ENCODE measurements at places on chromosomes 11 and 22.

- no peak for DNase-seq
Measured at GRCh38 chr11:28086569-28086968, 21.4 kb downstream of the KIF18A start.

- DNase-seq: no peak
Measured at GRCh38 chr11:65382804-65383368, 440 bp upstream of the SLC25A45 start.

GRCh38 chr11:26201411-26201810 is 130.5 kb upstream of the ANO3 start:
- DNase-seq: no peak

- DNase-seq: no peak
Measured at GRCh38 chr22:29129808-29130140, 56.9 kb downstream of the KREMEN1 start.

GRCh38 chr11:116958246-116958645 is 120.8 kb upstream of the APOA1 start:
- DNase-seq: no peak

- no peak for DNase-seq
Measured at GRCh38 chr11:1350086-1350725, 39.5 kb upstream of the BRSK2 start.

- DNase-seq: no peak
Measured at GRCh38 chr11:117610045-117610444, 187.0 kb downstream of the DSCAML1 start.

- DNase-seq: no peak
Measured at GRCh38 chr22:22074634-22075381, 92.2 kb upstream of the TOP3B start.

DNA sequence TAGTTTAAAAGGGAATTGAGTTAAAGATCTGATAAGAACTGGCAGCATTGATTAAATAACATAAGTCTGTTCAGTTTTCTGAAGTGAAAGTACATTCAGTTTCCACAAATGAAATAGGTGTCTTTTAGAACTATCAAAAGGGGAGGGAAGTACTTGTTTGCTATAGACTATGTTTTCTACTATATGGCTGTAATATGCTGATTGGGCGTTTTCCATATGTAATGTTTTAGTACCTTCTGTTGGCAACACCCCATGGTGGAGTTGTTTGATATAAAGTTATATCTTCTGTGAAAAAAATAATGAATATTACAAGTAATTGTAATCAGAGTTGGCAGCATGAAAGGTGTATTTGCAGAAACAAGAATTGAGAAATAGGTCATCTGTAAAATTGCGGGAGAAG is 237.6 kb downstream of the JRKL start:
- DNase-seq: no peak

DNA sequence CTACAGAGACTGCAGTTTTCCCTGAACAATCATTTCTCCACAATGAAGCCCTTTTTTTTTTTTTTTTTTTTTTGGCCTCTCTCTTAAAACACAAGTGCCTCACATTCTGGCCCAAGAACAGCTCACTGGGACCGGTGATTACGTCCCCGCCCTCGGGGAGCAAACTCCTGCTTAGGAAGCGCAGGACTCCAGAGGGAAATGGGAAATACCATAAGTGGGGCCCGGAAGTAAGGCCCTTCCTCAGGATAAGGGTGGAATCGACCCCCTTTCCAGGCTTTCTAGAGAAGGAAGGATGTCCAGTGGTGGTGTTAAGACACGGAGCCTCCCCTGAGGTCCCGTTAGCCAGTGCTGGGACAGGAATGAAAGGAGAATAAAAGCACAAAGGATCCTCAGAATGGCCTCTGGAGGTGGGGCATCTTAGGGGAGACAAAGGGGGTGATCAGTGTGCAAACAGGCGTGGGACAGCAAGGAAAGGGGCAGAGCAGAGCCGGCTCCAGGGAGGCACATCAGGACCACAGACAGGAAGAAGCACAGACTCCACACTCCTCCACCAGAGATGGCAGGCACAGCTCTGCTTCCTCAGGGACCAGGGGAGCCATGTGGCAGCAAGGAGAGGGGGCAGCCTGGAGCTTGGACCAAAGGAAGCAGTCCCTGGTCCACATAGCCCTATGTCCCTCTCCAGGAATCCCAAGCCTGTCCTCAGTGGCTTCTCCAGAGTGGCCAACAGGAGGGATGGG is 61.3 kb downstream of the CHST1 start:
- no peak for DNase-seq

GRCh38 chr11:74204701-74205100 is 33.6 kb downstream of the PPME1 start:
- DNase-seq: no peak

DNA sequence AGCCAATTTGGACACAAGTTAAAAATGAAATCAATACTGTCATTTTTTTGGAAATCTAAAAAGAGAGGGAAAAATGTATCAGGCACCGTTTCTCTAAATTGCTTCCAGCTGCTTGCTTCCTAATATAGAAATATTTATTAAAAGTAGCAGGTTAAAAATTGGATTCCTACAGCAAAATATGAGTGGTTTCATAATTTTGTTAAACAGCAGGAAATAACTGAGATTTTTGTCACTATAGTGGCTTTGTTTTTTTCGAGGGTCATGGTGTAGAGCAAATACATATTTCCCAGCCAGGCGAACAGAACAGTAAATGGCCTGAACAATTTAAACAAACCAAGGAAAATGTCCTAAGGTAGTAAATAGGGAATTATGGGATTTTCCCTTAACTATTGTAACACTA is 159.7 kb downstream of the DDX10 start:
- no peak for DNase-seq

DNA sequence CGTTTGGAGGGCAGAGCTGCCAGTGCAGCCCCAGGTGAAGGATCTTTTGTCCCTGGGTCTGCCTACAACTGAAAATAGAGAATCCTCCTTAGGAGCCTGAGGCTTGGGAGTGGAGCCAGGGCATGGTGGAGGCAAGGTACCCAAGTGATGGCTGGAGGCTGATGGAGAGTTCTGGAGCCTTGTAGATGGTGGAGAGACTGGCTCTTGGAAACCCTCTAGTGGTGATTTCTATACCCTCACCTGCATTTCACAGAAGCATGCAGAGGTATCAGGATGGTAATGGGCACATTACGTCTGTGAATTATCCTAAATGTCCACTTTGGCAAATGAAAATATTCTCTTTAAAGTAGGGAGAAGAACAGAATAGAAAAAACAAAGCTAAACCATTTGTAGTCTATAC is 44.4 kb downstream of the INSC start:
- DNase-seq: no peak

DNA sequence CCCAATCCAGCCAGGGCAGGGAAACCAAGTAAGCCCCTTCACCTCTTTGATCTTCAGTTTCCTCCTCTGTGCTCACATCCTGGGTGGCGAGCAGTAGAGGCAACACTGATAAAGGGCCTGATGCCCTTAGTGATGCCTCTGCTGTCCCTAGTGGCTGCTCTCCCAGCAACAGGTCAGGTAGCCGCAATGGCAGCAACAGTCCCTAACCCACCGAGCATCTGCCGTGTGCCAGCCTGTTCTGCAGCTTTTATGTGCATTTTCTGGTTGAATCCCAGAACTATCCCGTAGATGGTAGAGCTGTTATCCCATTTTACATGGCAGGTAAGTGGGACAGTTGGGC is 5.2 kb downstream of the SCYL1 start:
- no peak for DNase-seq

GRCh38 chr22:29269731-29270474 is 1.8 kb downstream of the EWSR1 start:
- no peak for DNase-seq

DNA sequence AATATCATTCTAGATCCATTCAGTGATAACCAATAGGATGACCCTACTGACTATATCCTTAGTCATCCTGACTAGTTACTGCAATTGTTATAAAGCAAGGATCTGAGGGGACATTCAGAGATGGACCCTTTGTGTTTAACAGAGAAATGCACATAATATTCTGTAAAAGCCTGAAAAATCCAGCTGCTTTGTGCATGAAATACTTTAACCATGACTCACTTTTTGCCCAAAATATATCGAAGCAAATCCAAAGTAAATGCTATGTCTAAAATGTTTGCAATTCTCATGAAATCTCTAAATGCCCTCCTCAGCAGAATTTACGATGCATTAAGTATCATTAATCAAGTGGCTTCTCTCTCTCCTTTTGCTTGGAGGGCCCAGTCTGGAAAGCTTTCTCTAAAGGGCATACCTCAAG is 178.8 kb upstream of the MTMR2 start:
- DNase-seq: no peak

DNA sequence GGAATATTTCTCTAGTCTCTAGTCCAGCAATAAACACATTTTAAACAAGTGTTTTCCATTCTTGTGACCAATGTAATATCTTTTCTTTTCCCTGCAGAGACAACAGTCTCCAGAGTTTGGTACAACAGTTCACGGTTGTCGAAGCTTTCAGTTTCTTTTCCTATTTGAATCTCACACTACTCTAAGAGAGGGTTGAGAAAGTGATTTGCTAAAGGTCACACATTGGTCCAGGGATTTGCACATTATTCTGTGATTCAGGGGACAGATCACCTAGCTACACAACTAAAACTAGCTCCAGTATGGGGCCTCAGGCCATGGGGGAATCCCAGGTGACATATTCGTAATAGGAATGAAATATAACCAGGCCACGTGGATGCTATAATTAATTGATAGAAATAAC is 132.5 kb downstream of the HIPK3 start:
- no peak for DNase-seq

- DNase-seq: no peak
Measured at GRCh38 chr11:85021058-85021457, 606.1 kb downstream of the DLG2 start.

GRCh38 chr11:416051-416756 is 1.4 kb upstream of the SIGIRR start:
- DNase-seq: no peak
